ENCODE measurements at places on chromosomes 1 and 21. TPM values are rescaled to one million over a fixed set of nuclear protein-coding genes. Genes with fewer than 3 reads are reported as not detected.

DNA sequence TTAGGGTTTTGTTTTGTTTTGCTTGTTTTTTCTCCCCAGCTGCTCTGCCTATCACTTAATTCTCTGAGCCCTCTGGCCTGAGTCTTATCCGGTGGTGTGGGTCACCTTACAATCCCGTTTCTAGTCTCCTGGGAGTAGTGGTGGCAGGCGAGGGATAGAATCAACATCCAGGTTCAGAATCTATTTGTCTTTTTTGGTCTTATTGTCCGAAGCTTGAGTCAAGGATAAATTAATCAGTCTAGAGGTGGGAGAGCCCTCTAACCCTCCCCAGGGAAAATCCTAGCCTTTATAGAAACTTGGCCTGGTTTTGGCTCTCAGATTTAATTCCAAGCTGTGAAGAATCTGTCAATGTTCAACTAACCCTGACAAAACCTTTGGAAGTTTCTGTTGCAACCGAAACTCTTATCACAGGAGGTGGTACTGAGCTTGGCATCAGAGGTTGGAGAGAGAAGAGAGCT, 246.3 kb downstream of the FGGY start:
- no peaks in the 10 kb centered on the region for H3K27me3 ChIP-seq
- H3K36me3 ChIP-seq, result no peaks in the 10 kb centered on the region
- DNase-seq, result no peak
- no peak overlapping the region for H3K4me3 ChIP-seq
- H3K4me1 ChIP-seq, result peaks cover 28% of the 10 kb centered on the region
- H3K27ac ChIP-seq, result no peak overlapping the region

DNA sequence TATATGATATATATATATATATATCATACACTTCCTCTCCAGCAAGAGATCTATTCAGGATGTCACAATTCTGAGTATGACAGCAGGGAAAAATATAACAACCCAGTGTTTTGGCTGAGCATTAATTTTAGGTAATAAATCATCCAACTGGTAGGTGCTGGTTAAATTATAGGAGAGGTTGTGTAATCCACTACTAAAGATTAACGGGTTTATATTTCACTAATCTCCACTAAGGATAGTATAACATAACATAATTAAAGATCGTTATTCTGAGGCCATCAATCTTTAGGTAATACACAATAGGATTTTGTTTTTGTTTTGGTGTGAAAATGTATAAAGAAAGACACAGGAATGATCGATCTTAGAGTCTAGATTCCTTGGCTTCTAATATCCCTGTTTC, 102.2 kb downstream of the COQ8A start:
- H3K27me3 ChIP-seq, result no peaks in the 10 kb centered on the region
- DNase-seq, result no peak
- H3K4me1 ChIP-seq, result no peaks in the 10 kb centered on the region
- no peaks in the 10 kb centered on the region for H3K36me3 ChIP-seq
- H3K27ac ChIP-seq, result no peak overlapping the region

- no peaks in the 10 kb centered on the region for H3K27me3 ChIP-seq
- no peaks in the 10 kb centered on the region for H3K4me1 ChIP-seq
- H3K4me3 ChIP-seq, result no peak overlapping the region
- no peak for DNase-seq
- no peak overlapping the region for H3K27ac ChIP-seq
These were observed 15.8 kb downstream of the ODF2L start for GRCh38 chr1:86380257-86380861.

DNA sequence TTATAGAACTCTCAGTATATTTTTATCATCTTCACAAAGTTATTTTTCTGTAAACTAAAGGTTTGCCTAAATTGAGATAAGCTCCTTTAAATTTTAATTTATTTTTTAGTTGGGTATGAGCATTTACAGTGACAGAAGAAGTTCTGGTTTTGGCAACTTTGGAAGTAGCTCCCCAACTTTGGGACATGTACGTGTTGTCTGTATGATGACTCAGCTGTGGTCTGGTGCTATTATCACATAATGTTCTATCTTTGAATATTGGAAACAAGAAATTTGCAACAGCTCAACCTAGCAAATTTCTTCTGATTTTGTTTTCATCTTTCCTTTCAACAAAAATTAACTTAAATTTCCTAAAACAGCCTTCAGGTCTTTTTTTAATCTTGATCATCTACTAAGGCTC, 46.6 kb upstream of the C1orf105 start:
- no peaks in the 10 kb centered on the region for H3K27me3 ChIP-seq
- H3K36me3 ChIP-seq, result no peaks in the 10 kb centered on the region

FCRL2 gene
- 0.33 TPM for total RNA-seq

MAB21L3 gene
- total RNA-seq, result 0.14 TPM

All from thymus (tissue), 14 donors.